Kidney epithelial cell (primary cell): ENCODE measurements at places on chromosomes 2 and 18.
A peak's percentile ranks its signal among the peaks of the same experiment; 100 is the strongest.

- no peak for DNase-seq
Observed at GRCh38 chr2:227152093-227152766, 11.8 kb downstream of the COL4A4 start.

GRCh38 chr2:11797846-11798245 is 51.4 kb downstream of the LPIN1 start:
- DNase-seq: no peak

- no peak for DNase-seq
Observed at GRCh38 chr2:102449370-102449974, 23.6 kb upstream of the SLC9A4 start.

DNA sequence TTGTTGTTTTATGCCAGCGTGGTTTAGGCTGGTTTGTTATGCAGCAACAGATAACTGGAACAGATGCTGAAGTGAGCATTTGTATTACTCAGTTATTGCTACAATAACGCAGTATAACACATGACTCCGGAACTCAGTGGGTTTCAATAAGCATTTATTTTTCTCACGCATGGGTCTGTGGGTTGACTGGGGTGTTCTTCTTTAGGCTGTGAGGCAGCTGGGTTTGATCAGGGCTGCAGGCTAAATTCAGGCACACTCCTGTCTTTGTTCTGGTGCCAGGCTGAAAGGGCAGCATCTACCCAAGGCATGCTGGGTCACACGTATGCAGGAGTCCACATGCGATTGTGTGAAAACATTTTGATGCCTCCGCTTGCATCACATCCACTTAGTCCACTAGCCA is 3.8 kb upstream of the SLC1A4 start:
- no peak for DNase-seq

DNA sequence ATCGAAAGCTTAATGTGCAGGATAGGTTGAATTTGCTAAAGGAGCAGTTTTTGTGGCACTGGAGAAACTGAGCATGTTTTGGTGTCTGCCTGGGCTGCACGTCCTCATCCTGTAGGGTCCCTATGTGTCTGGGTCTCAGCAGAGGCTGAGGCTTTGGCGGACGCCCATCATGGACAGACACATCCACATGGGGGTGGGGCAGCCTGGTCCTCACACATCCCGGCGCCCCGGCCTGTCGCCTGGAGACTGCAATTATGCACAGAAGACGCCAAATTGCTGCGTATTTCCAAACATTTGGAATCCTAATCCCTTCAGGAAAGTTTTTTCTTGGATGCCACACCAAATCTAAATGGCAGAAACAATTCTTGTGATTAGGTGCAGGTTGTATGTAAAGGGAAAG is 128.2 kb upstream of the TWIST2 start:
- no peak for DNase-seq

GRCh38 chr2:241315879-241316631 is at the start of gene SEPTIN2:
Gene SEPTIN2, plus strand, starts transcription at chr2:241315925. Its CDS starts 8,308 bp downstream, at chr2:241324233.
- DNase-seq: no peak

DNA sequence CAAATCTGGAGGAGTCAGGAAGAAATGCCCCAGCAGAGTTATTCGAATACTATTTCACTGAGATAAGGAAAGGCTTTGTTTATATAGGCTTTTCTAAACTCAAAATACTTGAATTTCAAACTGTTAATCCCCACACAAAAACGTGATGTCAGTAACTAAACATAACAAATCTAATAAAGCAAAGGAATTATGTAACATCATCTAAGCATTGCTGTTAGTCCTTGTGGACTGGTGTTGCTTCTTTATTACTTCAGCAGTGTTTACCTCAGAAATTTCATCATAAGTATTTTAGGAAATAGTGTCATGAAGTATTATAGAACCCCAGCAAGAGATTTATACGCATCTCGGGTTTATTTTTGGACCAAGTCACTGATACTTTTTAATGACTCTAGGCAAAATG is 19.7 kb upstream of the SANBR start:
- no peak for DNase-seq

- DNase-seq: no peak
Observed at GRCh38 chr18:44799382-44799906, 118.8 kb downstream of the SETBP1 start.

GRCh38 chr2:108348816-108349570 is 28.8 kb upstream of the SULT1C4 start:
- no peak for DNase-seq

- no peak for DNase-seq
Observed at GRCh38 chr2:1011006-1011405, 60.4 kb downstream of the SNTG2 start.

GRCh38 chr2:112157472-112157871 is 19.3 kb downstream of the FBLN7 start:
- DNase-seq: no peak

- peak; percentile 54 for DNase-seq
Observed at GRCh38 chr2:235170536-235171521, 219.0 kb downstream of the SH3BP4 start.

DNA sequence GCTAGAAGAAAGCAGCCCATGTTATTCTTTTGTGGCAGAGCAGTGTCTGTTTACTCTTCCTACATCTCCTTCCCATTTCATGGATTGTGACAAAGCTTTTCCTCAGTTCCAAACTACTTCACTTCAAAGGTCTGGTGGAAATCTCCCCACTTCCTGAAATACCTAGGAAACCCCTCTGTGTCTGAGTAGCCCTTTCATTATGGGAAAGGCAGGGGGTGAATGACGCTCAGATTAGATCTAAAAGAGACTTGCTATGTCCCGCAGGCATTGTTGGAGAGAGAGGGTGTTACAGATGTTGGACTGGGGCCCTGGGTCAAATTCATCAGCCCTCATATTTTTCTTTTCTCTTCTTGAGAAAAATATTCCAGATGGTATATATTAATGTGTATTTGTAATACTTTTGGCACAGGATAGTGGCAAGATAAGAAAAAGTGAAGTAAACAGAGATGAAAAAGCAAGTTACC is 675.0 kb downstream of the IRS1 start:
- no peak for DNase-seq

GRCh38 chr2:46097714-46098480 is 199.3 kb upstream of the EPAS1 start:
- peak; percentile 88 for DNase-seq

- peak; percentile 31 for DNase-seq
Observed at GRCh38 chr2:6184532-6185292, 492.5 kb downstream of the SOX11 start.

DNA sequence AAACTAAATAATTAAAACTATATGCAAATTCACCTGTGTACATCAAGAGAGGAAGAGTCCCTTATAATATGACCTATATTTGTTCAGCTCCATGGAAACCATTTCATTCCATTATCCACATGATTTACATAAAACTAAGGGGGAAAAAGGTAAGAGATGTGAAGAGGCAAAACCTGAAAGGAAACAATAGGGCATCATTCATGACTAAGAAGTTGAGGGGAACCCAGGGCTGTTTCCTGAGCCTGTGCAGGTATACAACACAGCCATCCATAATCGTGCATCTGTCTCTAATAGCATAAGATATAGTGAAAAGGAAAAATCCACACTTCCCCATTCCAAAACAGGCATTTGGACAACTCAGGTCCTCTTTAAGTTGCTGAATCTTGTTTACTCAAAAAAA is 151.3 kb downstream of the NR4A2 start:
- DNase-seq: no peak

- DNase-seq: no peak
Observed at GRCh38 chr2:168811696-168812095, 9.3 kb downstream of the NOSTRIN start.

DNA sequence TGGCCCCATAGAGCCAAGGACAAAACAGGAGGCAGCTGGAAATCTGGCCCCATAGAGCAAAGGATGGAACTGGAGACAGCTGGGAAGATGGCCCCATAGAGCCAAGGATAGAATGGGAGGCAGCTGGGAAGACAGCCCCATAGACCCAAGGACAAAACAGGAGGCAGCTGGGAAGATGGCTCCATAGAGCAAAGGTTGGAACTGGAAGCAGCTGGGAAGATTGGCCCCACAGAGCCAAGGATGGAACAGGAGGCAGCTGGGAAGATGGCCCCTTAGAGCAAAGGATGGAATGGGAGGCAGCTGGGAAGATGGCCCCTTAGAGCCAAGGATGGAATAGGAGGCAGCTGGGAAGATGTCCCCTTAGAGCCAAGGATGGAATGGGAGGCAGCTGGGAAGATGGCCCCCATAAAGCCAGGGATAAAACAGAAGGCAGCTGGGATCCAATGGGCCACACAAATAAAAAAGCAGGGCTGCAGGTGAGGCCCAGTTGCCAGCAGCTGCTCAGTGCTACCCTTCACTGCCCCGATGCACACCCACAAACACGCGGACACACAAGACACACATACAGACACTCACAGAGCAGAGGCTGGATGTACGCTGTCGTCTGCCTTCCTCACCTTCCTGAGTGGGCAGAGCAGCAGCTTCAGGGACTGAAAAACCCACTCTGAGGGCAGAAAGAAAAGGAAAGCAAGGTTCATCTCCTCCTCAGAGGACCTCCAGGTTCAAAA is 505.4 kb upstream of the MYT1L start:
- no peak for DNase-seq

GRCh38 chr18:70426818-70427217 is 138.0 kb downstream of the SOCS6 start:
- DNase-seq: no peak

DNA sequence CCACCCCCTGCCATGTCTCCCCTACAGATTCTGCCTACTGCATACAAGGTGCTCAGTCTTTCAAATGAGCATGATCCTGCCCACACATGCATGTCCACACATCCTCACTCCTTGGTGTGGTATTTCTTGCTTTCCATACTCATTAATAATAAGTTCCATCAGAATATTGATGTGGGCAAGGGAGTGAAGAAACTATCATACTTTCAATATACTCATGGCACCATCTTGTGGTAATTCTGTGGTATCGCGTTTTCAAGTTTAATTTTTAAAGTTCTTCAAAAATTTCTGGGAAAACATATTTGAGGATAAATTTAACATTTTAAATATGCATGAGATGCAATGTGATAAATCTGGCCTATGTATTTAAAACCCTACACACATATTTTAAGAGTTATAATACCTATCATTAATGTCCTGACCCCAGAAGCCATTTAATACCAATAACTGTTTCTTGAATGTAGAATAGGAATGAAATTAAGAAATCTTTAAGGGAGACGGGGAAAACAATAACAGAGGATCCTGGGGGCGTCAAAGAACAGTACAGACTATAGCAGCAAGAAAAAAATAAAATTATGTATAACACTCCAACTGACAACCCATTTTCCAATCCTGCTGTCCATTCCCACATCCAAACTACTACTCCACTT is 110.1 kb downstream of the ZNF385B start:
- DNase-seq: no peak

DNA sequence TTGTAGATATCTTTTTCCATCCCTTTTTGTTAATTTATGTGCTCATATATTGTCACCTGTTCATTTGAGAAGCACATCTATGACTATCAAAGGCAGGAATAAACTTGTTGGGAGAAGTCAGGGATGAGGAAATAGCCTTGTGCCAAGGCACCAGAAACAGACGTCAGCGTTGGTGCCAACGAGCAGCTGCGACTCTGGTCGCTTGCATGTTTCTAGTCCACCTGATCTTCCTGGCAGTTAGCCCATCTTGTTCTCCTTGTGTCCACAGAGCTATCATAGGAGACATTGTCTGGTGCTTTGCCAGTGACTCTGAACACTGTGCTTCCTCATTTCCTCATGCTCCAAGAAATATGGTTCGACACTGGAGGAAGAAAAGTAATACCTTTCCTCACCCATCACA is 374.4 kb downstream of the PTPRM start:
- DNase-seq: no peak

DNA sequence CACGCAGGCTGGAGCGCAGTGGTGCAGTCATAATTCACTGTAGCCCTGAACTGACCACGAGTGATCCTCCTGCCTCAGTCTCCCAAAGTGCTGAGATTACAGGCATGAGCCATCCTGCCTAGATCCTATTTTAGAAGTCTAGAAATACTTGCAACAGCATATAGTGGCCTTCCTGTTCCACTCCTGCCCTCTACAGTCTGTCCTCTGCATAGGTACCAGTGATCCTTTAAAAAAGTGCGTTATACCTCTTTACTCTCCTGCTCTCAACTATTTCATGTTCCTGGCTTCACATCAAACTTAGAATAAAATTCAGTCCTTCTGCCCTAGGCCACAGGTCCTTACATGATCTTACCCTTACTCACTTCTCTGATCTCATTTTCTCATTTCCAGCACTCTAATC is 6.0 kb downstream of the COMMD1 start:
- DNase-seq: no peak

DNA sequence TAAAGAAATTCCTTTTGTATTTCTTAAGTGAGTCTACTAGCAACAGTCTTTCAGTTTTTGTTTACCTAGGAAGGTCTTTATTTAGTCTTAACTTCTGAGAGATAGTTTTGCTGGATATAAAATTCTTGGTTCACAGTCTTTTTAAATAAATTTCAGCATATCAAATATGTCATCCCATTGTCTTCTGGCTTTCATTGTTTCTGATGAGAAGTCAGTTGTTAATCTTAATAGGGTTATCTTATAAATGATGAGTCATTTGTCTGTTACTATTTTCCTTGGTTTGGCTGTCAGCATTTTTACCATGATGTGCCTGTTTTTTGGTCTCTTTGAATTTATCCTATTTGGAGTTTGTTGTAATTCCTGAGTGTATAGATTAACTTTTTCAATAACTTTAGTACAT is 129.3 kb downstream of the FAM210A start:
- no peak for DNase-seq

DNA sequence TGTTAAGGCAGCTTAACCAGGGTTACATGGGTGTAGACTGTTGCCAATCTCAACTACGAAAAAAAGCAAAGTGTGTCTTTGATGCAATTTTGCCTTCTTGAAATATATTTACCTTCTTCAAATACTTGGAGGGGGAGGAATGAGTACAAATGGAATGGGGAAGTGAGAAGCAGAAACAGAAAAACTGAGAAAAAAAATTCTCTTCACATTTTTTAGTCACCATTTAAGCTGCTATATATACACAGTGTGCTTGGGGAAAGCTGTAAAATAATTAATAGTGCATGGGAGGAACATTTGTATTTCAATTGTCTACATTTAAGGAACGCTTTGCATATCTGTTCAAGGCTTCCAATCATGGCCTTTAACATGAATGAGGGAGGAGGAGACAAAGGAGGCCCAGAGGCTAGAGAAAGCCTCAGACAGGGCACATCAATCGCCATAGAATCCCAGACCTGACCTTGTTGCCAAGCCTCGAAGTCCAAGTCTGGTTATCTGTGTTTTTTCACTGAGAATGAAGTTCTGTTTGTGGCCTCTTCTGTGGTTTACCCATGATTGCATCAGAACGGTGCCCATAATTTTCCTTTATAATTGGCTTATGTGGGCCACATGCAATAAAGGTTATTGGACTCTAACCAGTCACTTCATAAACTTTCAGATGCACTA is 158.6 kb downstream of the PIK3C3 start:
- DNase-seq: no peak

DNA sequence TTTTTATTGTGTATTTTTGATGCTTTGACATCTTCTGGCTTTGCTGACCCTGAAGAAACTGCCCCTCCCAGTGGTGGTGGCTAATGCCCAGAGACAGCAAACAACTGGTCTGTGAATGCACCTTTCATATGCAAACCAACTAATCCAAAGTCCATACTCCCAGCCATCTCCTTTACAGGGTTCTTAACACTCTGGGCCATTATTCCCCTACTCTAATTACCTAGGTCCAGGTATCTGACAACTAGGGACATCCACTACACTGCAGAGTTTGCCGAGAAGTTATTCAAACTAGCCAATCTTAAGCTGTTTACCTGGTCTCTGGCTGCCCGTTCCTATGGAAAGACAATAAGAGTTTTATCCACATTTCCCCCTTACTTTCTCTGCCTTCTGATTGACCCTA is 73.6 kb downstream of the FSHR start:
- DNase-seq: no peak

GRCh38 chr2:212153923-212154322 is 384.7 kb downstream of the ERBB4 start:
- no peak for DNase-seq
